Gastroesophageal sphincter (tissue), 4 donors: ENCODE measurements at places on chromosomes 2 and 18. TPM values are rescaled to one million over a fixed set of nuclear protein-coding genes. Genes with fewer than 3 reads are reported as not detected.

KCNG3 gene
- not detected for total RNA-seq

CTAGE1 gene
- not detected for total RNA-seq

CLEC4F gene
- total RNA-seq, result 1.1 TPM

GRCh38 chr2:99834426-99834825, 308.0 kb downstream of the AFF3 start:
- ATAC-seq, result no peak

DNA sequence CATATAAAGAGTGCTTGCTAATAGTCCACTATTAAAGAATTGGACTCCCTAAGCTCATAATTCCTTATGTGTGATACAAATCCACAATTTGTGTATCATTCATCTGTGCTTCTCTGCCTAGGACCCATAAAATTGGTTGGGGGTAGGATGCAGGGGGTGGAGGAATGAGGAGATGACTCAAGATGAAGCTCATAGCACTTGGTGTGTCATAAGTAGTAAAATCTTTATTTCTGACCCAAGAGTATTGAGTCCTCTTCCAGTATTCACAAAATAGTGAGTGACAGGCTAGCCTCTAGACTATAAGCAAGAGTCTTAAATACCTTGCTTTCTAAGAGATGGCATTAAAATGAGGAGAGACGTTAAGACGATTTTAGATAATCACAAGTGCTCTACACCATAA, 390.9 kb upstream of the CDH19 start:
- ATAC-seq, result no peak

DNA sequence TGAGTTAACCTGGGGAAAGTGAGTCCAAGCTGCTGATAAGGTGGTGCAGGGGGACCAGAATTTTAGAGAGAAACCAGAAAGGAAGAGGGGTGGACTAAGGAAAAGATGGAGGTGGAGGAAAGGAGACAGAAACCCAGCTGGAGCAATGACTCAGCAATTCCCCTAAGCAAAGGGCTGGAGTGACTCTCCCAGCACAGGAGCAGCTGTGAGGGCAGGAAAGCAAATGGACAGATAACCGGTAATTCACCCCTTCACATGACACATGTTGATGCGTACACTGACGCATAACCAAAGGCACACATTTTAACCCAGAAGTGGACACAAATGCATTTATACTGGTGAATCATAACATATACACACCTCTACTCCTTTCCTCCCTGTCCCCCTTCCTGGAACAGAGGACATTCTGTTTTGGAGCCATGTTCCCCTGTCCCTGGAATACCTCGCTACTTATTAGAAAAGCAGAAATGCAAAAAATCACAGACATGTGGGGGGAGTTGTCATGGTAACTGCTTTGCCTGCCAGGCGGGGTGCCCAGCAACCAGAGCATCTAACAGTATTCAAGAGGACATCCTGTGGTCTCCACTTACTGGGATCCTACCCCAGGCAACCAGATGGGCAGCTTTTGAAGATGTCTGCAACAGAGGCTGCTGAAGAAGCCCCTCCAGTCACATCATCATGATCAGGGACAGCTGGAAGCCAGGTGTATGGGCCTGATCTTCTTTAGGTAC, 4.7 kb downstream of the CDK5R2 start:
- no peak for ATAC-seq
